Ammon's horn (tissue), 1 donor: ENCODE measurements at places on chromosomes 7 and 10.

DNA sequence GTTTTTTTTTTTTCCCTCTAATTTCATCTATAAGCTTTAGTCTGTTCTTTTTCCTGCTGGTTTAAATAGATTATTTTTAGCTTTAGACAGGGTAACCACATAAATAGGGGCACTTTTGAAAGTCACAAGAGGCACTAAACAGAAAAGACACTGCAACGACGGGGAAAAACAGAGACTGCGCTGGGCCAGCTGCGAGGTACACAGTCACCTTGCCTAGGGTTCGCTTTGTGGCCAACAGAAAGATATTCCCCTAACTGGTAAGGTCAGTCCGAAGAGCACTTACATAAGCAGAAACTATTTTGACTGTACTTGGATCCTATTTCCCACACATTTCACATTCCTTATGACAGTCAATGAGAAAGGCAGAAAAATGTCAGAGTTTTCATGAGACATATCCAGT is 175.6 kb upstream of the PHF14 start:
- no peak for DNase-seq

GRCh38 chr7:121486590-121486989 is 90.5 kb upstream of the FAM3C start:
- DNase-seq = no peak

DNA sequence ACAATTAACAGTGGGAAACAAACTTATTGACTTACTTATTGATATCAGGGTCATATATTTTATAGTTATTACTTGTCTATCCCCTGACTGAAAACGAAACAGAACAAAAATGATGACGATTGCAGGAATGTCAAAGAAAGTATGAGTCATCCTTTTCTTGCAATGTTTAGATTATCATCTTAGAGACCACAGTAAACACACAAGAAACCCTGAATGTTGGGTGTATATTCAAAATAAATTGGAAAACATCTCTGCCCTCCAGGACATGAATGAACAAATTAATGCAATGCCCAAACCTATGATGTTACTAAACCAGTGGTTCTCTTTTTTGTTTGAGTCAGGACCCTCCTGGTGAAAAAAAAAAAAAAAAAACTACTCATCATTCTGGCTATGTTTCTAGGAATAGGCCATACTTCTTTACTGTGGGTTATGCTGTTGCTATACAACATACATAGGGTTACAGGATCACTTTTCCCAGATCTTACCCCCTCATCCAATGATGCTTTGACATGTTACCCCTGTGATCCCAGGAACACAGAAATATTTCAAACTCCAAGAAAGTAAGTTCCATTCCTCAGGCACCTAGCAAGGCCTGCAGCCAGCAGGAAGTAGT is 623.4 kb upstream of the IGFBP3 start:
- DNase-seq = no peak

GRCh38 chr7:124989911-124990310 is 60.3 kb upstream of the POT1 start:
- DNase-seq = no peak

DNA sequence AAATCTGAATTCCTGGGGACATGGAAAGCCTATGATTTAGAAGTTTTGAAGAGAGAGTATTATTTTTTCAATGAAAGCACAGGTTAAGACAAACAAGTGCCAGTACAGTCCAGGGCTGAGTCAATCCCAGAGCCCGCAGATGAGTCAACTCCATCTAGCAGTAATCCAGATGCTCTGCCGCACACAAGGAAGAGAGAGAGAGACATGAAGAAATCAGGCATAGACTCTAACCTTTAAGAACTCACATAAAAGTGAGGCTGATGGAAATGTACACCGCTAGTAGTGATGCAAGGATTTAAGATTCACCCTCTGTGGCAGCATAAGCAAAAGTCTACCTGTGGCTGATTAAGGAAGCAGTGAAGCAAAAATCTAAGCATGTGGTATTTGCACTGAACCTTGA is 651.5 kb downstream of the TNS3 start:
- no peak for DNase-seq

DNA sequence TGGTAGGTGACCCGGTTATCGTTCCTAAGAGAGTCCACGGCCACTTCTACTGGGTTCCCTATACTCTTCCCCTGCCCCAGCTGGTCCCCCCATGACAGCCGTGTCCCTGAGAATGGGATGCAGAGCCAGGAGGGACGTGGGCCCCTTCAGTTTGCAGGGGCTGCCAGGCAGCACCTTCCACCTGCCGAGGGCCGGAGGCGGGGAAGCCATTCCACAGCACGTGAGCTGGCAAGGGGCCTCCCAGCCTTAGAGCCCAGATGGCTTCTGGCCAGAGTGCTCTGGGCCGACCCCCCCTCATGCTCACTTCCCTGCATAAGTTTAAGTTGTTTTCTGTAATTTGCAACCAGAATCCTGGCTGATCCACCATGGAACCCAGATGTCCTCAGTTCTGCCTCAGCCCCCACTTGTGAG is 39.0 kb downstream of the DIP2C start:
- DNase-seq = no peak

- no peak for DNase-seq
Observed at GRCh38 chr7:151310578-151310977, 31.0 kb upstream of the NUB1 start.

DNA sequence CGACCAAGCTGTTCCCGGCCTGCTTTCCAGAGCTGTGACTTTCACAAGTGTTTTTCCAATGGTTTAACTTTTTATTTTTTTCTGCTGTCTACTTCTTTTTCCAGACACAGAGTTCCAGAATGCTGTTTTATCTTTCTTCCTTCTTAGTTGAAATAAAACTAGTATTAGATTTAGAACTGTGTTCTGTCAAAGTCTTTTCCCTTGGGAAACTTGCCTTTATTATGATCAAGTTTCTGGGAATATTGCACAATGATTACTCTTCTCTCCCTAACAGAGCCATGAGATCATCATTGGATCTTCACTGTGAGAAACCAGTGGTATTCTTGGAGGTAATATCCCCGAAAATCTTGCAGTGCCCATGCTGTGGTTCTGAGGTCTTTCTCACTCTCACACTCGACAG is 104.9 kb upstream of the KCND2 start:
- no peak for DNase-seq

DNA sequence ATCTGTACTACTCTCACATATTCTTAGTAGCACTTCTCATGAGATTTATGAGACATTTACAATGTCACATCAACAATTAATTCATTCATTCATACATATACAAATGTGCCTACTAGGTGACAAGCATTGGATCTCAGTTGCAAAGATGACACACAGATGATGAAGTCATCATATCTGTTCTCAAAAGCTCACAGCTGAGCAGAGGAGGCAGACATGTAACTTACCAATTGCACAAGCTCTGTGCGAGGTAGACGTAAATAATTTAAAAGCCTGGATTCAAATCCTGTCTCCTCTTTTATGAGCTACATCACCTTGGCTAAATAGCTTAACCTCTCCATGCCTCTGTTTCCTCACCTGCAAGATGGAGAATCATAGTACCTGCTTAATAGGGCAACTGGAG is 109.4 kb upstream of the FAM133B start:
- DNase-seq = no peak

DNA sequence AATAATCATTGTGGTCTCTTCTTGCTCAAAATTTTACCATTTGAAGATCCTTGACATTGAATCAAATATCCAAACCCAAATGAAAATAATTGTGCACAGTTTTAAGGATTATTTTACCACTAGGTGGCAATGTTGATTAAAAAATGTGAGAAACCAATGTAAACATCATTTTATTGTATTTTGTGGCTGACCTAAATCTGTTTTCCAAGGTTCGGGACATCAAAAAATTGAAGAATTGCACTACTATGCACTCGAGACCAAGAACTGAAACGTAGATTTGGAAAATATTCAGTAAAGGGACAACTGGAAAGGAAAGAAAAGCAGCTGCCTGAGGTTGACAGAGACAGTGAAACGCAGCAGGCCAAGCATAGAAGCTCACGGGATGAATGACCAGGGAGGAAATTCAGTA is 259.3 kb downstream of the SNX13 start:
- DNase-seq = no peak

GRCh38 chr7:42645906-42646305 is 266.0 kb downstream of the C7orf25 start:
- no peak for DNase-seq

DNA sequence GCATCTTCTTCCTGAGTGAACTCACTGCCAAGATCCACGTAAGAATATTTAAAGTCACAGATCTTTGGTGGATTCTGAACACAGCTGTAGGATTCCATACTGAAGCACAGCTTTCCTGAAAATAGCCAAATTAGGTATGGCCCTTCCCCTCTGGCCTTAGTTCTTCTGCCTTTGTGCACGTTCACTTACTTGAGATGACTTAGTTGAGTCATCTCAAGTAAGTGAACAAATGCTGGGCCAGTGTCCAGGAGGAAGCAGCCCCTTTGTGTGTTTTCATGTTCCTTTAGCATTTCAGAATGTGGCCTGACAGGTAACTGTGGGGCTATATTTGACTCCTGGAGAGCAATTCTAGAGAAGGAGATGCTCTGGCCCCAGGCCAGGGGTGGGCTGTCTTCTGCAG is 51.5 kb downstream of the CCNY start:
- no peak for DNase-seq

GRCh38 chr10:10418387-10418786 is 599.3 kb upstream of the CELF2 start:
- DNase-seq = no peak

GRCh38 chr7:148340438-148341280 is 249.9 kb upstream of the C7orf33 start:
- no peak for DNase-seq

- DNase-seq = no peak
Observed at GRCh38 chr10:5274795-5275194, 78.2 kb downstream of the AKR1C4 start.

DNA sequence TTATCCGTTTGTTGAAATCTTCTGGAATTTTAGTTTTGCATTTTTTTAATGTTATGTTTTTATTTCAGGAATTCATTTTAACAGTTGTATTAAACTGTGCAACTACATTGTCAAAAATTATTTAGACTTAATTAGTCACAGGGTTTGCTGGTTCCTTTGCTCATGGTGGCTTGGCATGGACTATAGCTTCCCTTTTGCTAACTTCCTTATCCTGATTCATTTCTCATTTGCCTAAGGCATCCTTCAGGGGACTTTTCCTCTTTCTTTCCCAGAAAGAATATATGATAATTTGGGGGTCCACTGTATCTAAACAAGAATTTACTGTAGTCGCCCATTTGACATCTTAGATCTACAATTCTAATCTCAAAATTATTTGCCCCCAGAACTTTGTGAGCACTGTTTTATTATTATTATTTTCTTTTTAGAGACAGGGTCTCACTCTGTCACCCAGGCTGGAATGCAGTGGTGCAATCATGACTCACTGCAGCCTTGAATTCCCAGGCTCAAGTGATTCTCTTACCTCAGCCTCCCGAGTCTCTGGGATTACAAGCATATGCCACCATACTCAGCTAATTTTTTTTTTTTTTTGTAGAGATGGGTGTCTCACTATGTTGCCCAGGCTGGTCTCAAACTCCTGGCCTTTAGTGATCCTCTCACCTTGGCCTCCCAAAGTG is 13.9 kb downstream of the FIGNL1 start:
- DNase-seq = no peak

- no peak for DNase-seq
Observed at GRCh38 chr10:78584681-78585080, 484.1 kb upstream of the ZMIZ1 start.

- no peak for DNase-seq
Observed at GRCh38 chr10:71216751-71217265, 4.4 kb downstream of the UNC5B start.
